ENCODE measurements at places on chromosomes 1 and 21.

GRCh38 chr1:15171271-15171908 lies 17.8 kb downstream of the TMEM51 start:
- DNase-seq, result no peak

DNA sequence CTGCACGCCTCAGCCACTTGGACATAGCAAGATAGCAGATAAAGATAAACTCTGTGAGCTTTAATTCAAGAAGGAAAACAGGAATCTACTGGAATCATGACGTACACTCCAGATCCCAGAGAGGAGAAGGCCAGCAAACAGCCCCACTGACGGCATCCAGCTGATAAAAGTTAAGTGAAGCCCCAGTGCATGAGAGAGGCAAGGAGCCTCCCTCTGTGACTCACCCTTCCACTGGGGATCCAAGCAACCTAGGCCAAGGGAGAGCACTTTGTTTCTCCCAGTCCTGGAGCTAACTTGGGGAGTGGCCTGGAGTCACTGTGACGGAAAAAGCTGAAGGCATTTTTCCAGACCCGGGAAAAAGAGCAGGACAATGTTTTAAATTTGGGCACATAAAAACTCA lies 270.0 kb downstream of the AKT3 start:
- no peak for DNase-seq

- DNase-seq, result no peak
These were observed 12.2 kb upstream of the CDK18 start for GRCh38 chr1:205492201-205492667.

DNA sequence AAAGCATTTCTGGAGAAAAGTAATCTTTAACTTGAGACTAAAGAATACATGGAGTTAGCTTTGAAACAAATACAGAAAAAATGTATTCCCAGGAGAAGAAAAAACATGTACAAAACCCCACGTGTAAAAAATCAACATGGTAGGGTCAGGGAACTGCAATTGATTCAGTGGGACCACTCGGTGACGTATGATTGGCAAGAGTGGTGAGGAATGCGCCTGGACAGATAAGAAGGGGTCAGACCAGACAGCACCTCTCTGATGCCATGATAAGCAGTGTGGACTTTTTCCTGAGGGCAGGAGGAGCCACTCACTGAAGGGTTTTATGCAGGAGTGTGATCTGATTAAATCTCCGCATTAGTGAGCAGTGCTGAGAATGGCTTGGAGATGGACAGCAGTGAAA lies 142.5 kb downstream of the DAB1 start:
- DNase-seq, result peak; percentile 14

DNA sequence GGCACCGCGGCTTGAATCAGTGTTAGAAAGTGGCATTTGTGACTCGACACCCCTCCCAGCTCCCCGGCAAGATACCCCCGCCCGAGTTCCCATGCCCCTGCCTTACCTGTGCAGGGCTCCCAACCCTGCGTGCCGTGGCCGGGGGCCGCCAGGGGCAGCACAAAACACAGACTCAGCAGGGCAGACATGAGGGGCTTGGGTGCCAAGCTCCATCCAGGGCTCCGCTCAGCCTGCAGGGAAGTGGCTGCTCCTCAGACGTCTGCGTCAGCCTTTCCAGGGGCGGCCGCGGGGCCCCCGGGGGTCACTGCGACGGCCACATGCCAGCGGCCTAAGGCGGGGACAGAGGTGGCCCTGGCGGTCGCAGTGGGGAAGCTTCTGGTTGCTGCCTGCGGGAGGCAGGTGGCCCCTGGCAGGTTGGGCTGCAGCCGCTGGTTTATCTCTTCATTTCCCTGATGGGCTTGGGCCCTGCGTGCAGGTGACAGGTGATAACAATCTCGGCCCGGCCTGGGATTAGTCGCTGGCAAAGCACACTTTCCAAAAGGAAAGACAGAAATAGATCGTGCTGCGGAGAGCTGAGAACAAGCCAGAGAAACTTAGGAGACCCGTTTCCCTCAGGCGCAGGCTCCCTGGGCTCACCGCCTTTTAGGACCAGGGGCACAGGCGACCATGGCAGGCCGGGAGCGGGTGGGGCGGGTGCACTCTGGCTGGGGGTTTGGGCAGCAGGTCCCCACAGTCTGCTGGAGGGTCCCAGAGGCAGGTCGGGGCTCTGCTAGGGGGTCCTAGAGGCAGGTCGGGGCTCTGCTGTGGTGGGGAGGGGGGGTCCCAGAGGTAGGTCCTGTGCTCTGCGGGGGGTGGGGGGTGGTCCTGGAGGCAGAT lies at the start of gene TSPEAR:
Gene TSPEAR (minus strand): TSS at position 246 of the 876 bp plus-strand sequence. CDS start 58 bp downstream, at position 188.
- DNase-seq, result no peak

- no peak for DNase-seq
These were observed 1355.7 kb upstream of the ADGRL2 start for GRCh38 chr1:80445033-80445432.

DNA sequence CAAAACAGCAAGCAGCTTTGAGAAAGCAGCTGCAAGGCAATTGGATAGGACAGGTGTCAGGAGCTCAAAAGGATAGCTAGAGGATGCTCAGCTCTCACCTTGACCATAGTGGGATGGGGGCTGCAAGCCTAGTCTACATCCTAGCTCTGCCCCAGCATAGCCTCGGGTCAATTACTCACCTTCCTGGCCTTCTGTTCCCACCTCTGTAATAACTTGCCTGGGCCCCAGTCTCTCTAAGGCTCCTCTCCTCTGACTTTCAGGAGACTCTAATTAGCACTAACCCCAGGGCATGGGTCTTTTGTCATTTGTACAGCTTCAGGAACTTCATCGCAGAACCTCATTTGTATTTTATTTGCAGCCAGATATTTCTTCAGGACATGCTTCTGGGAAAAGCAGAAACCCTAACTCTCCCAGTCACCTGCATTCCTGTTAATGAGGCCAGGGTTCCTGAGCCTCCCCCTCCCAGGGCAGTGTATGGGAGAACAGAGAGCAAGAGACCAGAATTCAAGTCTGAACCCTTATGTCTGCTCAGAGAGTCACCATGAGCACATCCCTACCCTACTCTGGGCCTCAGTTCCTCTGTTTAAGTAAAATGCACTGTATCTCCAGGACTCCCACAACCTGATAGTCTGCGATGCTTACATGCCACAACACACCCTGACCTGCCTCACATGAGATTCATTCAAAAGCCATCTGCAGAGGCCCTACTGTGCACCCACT lies 108.1 kb downstream of the MATN1 start:
- DNase-seq, result no peak

DNA sequence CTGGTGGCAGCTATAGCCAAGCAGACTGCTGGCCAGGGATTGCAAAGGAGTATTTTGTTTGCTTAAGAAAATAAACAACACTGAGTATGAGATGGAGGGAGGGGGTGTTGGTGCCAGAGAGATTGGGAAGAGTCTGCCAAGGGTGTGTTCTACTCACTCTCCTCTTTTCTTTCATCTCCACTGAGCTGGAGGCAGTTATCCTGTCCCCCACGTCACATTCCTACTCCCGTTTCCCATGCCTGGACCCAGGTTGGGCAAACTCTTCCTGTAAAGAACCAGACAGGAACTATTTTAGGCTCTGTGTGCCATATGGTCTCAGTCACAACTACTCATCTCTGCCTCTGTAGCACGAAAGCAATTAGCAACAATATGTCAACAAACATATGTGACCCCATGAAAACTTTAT lies 1.4 kb upstream of the IL24 start:
- no peak for DNase-seq

GRCh38 chr1:236657398-236657797 lies 28.9 kb upstream of the ACTN2 start:
- DNase-seq, result no peak

DNA sequence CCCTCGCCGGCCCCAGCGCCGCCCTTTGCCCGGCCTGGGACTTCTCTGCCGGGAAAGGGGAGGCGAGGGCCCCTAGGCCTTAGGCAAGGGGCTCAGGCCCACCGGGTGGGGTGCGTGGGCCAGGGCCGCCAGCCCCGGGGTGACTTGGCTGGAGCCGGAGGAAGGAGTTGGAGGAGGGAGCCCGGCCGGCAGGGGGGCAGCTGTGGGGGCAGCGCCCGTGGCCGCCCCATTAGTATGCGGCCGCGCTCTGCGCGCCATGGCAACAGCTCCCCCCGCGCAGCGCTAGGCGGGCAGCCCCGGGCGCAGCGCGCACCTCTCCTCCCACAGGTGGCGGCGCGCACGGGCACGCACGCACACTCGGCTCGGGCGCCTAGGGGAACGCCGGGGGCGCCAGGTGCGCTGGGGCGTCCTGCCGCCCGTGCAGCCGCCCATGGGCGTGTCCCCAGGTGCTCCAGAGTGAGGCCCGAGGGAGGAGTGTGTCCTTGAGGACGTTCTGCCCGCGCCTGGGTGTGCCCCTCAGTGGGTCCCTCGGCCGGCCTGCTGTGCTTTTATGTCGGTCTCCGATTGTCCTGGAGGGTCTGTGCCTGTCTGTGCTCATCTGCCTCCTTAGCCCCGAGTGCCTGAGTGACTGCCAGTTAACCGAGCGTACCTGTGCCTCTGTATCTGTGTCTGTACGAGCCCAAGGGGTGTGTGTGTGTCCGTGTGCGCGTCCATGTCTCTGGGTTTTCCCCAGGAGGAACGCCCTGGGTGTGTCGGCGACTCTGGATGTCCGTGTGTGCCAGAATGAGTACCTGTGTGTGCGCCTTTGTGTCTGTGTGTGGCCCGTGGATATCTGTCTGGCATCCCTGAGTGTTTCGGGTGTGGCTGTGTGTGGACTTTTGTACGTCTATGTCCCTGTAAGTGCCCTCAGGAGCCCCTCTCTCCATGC lies 38.2 kb upstream of the WASF2 start:
- DNase-seq, result no peak

- DNase-seq, result no peak
These were observed 89.0 kb downstream of the MIS18A start for GRCh38 chr21:32189688-32190483.

DNA sequence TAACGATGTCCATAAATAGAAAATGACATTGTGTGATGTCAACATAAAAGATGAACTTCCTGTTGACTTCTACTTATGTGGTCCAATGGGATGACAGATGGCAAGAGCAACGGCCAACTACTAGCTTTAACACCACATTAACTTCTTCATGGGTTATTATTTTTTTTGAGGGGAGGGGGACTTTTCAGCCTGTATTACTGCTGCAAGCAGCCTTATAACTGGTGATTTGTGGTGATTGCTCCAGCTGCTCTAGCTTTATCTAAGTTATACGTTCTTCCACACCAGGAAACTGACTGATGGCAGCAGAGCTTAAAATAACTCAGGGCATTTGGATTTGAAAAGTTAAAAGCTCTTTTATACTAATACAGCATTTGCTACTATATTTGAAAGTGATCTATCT lies 228.8 kb upstream of the B3GALT2 start:
- DNase-seq, result no peak

- peak; percentile 47 for DNase-seq
These were observed 19.7 kb upstream of the DIPK1A start for GRCh38 chr1:92980732-92981647.

DNA sequence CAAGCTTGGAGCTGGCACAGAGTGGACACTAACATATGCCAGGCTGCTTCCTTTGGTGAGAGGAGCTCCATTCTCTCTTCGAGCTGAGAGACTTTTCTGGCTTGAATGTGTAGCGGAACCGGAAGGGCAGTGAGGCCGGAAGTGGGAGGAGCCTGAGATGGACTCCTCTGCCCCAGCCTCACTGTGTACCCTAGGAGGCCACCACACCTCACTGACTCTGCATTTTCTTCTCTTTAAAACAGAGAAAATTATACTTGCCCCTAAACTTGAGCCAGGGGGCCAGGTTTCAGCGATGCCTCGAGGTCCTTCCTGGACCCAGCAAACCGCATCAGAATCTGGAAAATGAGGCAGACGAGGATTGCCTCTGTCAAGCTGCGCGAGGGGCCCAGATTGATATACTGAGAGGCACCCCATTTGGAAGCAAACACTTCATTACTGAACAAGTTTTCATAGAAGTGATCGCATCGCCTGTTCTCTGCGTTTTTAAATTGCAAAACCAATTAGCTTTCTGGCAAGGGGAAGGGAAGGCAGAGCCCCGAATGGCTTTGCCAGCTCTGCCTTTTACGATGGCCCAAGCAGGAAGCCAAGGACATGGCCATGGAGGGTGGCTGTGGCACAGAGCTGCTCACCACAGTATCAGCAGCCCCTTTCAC lies 708.1 kb downstream of the PTPRU start:
- no peak for DNase-seq

- no peak for DNase-seq
These were observed 335.7 kb downstream of the CHRM3 start for GRCh38 chr1:239722035-239722434.

DNA sequence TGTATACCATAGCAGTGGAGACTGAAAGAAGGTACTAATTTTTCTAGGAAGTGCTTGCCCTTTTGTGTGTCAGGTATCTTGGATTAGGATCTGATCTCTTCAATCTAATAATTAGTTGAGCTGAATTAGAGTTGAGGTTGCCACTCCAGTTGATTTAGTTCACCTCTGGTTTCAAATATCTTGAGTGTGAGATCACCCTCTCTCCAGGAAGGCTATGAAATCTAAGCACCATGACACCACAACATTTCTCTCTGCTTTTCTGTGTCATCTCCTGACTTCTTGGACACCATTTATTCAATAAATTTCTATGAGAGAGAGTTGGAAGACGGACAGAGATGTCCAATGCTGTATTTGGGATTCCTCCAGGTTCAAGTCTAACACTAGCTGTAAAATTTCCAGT lies 212.8 kb downstream of the DYRK1A start:
- DNase-seq, result no peak

GRCh38 chr1:22876359-22877111 lies 96.1 kb downstream of the LACTBL1 start:
- DNase-seq, result no peak

- no peak for DNase-seq
These were observed 52.7 kb upstream of the GCLM start for GRCh38 chr1:93961906-93962305.

DNA sequence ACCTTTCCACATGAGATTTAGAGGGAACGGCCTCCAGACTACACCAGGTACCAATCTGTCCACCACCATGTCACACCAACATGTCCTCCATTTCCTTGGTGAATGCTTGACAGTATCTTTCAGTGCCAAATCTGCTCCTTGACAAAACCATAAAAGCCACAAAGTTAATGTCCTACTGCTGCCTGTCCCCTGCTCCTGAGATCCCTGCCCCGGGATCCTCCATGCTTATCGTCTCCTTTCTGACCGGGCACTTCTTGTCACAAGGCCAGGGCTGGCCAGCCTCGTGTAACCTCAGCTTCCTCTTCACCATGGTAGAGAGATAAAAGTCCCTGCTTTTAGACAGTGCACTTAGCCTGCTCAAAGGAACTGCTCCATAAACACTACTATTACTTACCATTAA lies 136.2 kb downstream of the NAV1 start:
- DNase-seq, result no peak

GRCh38 chr1:179366093-179366800 lies 476 bp downstream of the AXDND1 start:
- DNase-seq, result no peak

- no peak for DNase-seq
These were observed 25.7 kb upstream of the PKN2 start for GRCh38 chr1:88658419-88658818.

DNA sequence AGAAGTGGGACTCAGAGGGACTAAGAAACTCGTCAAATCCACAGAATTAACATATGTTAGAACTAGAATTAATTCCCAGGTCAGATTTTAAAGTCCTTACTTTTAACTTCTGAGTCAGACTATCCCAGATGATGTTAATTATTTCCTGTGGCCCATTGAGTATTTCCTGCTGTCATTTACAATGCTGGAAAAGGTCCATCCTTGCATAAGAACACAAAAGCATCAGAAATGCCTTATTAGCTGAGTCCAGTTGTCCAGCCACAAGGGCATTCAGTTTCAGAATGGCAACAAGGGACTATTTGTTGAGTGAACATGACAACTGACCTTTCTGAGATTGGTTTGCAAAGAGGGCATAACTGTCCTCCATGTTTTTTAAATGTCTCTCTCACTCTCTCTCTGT lies 16.5 kb upstream of the HIVEP3 start:
- no peak for DNase-seq
